HT-29 (cell line): ENCODE measurements at places on chromosomes 7 and 10. TPM values are rescaled to one million over a fixed set of nuclear protein-coding genes. Genes with fewer than 3 reads are reported as not detected.

SPDYE5 gene
- total RNA-seq: not detected in 2 replicates

CHST15 gene
- total RNA-seq: not detected in 2 replicates

FAM25C gene
- total RNA-seq: not detected in 2 replicates

MBL2 gene
- total RNA-seq: not detected in 2 replicates

DNA sequence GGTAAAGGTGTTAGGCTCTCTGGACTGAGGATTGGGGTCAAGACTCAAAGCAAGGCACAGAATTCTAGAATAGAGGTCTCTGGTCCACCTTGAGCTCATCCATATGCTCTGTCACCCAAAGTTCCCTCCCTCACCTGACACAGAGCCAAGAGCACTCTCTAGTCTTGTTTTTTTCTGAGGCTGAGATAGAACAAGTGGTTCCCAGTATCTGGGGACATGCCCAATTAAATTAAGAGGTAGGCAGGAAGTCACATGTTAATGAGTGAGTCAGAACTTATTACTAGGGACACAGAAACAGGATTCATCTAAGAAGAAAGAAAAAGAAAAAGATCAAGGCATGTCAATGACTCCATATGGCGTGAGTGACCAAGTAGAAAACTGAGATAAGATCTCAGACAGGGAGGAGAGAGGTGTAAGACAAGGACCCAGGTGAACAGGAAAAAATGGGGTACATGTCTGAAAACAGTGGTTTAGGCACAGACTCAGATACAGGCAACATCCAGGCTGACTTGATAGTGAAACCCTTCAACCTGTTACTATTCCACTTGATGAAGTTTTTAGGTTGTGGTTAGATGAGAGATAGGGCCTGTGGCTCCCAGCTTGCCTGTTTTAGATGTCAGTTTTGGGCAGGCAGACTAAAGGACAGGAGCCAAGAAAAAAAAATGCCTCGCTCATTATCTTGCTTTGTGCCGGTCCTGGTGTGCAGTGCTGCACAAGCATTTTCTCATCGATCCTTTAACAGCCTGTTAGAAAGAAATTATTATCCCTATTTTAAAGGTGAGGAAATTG is 609.9 kb downstream of the CCSER2 start:
- DNase-seq: no peak

DNA sequence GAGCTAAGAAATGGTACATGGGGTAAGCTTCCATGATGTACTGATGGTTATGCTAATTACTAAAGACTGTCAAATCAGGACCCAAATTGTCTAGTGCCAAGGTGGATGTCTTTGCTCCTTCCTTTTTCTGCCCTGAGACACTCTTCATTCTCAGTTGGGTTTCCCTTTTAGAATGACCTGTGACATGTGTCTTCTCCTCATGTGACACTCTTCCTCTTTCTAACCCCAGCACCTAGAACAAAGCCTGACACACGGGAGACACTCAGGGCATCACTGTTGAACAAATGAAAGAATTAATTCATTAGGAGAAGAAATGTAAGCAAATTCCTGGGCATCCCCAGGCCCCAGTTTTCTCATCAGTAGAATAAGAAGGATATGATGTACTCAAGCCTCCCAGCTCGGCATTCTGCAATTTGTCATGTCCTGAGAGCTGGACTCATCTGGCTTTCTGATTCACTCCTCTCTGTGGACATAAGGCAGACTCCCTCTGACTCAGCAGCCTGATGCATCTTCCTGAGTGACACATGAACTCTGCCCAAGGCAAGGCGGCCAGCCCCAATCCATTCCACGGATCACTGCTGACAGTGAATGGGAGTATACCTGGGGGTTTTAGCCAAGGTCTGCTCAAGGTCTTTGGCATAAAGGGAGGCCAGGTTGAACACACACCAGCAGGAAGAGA is 473.8 kb downstream of the KCNMA1 start:
- DNase-seq: no peak

DNA sequence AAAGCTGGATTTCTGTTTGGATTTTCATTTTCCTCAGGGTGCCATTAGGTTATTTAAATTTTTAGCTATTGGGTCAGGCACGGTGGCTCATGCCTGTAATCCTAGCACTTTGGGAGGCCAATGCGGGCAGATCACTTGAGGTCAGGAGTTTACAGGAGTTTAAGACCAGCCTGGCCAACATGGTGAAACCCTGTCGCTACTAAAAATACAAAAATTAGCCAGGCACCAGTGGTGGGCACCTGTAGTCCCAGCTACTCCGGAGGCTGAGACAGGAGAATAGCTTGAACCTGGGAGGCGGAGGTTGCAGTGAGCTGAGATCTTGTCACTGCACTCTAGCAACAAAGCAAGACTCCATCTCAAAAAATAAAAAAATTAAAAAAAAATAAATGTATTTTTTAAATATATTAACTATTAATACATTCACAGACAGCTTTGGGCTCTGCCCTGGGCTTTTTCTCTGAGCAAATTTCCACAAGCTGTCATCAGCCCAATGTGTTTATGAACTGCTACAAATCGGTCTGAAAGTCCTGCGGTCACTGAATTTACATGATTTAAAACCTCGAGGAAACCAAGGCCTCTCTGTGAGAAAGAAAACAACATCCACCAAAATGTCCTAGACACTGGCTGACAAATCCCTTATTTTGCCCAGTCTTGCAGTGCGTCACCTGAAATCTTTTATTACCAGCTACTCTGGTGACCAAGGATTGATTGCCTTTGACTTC is 19.2 kb upstream of the PLEKHS1 start:
- no peak for DNase-seq

GRCh38 chr7:81445462-81445861 is 324.4 kb downstream of the HGF start:
- no peak for DNase-seq

- DNase-seq: no peak
Measured at GRCh38 chr7:25795824-25796235, 356.2 kb upstream of the NFE2L3 start.

DNA sequence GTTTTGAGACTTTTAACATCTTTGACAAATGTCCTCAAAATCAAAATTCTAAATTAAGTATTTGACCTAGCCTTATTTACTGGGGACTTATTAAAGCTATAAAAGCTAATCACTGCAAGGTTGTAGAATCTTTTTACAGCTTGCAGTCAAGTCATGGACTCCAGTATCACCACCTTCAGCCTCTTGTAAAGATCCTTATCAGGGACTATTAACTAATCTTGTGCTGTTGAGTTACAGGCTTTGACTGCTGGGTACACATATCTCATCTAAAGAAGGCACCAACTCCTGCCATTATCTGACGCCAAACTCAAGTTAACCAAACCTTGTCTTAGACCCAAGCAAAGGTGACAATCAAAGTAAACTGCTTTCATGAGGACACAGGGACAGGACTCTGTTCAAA is 621.0 kb upstream of the IGFBP3 start:
- DNase-seq: peak; percentile 64

GRCh38 chr7:47672271-47672791 is 90.4 kb upstream of the TNS3 start:
- no peak for DNase-seq
